ENCODE measurements at places on chromosomes 2 and 18. TPM values are rescaled to one million over a fixed set of nuclear protein-coding genes. Genes with fewer than 3 reads are reported as not detected.
A peak's percentile ranks its signal among the peaks of the same experiment; 100 is the strongest.

PRSS56 gene
- not detected for total RNA-seq

DNA sequence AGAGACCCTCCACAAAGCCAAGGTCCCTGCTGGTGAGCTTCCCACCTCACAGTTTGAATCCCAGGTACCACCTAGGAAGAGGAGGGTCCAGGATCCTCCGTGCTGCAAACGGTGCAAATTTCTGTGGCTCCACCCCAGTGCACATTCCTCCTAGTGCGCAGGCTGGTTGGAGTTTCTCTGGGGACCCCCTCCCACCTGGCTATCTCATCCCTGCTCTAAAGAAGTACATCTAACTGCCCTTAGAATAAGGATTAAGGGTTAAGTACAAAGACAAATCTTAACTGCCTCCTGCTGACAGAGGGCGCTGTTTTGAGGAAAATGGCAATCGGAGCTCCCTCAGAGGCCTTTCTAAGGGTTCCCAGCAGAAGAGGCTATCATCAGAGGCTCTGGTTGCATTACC is 109.6 kb upstream of the FSIP2 start:
- ATAC-seq = no peak

DNA sequence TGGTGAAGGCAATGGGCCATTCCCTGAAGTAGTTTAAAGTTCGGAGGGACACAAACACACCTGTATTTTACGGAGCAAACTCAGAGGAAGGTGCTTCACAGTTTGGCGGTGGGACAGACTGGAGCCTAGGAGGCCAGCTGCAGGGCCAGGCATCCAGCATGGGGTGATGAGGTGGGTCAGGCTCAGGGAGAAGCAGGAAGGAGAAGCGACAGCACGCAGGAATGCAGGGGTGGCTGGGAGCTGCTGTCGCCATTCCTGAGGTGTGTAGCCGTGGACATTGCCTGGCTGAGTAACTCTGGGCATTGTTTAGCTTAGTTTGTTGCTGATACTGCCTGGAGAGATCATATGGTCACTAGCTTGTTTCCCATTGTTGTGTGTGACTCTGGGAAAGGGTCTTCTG is 35.8 kb upstream of the METTL21A start:
- ATAC-seq = no peak

DNA sequence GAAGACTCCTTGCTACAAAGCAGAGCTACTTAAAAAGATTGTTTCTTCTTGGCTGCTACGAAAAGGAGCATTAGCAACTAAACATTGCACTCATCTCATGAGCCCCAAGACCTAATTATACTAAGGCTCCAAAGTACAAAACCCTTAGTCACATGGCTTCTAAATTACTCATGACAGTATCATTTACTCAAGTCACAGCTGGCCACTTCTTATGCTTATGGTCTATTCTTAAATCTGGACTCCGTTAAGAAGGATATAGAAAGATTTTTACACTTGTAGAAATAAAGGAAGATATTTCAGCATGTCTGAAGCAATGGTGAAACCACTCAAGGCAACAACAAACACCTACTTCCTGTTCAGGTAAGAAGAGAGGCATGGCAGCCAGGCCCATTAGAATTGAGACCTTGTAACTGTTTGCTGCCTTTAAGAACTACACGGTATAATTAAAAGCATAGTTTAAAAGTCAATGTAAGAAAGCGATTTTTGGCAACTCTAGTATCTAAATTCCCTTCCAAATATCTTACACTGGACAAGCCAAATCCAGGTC is 12.7 kb downstream of the ANKRD44 start:
- ATAC-seq = peak; percentile 76

RAB6C gene
- total RNA-seq = not detected

DNA sequence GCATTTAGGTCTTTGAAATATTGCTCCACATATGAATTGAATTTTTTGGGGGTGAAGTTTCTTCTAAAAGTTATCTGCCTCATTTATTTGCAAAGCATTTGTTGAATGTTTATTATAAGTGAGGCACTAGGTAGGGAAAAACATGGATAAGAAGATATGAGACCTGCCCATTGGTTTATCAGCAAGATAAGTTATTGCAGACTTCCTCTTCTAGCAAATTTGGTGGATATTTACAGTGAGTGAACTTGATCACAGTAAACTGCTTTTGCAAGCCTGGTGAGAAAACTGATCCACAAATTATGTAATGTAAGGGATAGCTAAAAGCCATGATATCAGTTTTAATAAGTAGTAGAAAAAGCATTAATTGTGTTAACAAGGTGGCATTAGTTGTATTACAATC is 364.8 kb downstream of the SOCS6 start:
- ATAC-seq = no peak

GRCh38 chr2:208369091-208369490 is 37.5 kb upstream of the PTH2R start:
- no peak for ATAC-seq

EIF4E2 gene
- total RNA-seq = 65.7 TPM

- ATAC-seq = no peak
Observed at GRCh38 chr2:233700028-233700635, 7.4 kb downstream of the UGT1A6 start.

Measured in activated T-helper 17 cell treated with anti-CD3 and anti-CD28 coated beads, Interleukin-2, amount 50 U/mL, for 72 hours (primary cell).